ENCODE measurements at places on chromosomes 1 and 21.
A peak's percentile ranks its signal among the peaks of the same experiment; 100 is the strongest.

DNA sequence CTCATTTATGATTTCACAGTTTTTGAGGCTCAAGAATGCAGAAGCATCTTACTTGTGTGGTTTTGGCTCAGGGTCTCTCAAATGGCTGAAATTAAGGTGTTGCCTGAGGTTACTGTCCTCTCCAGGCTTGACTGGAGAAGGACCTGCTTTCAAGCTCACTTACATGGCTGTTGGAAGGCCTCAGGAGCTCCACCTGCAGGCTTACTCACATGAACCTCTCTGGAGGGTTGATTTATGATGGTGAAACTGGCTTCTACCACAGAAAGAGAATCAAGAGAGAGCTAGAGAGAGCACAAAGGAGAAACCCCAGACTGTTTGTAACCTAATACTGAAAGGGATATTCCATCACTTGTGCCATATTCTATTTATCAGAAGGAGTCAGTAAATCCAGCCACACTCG, 6.2 kb upstream of the KCNK2 start:
- DNase-seq, result no peak

- DNase-seq, result peak; percentile 26
Observed at GRCh38 chr1:26336477-26337205, 17.3 kb downstream of the CRYBG2 start.

- no peak for DNase-seq
Observed at GRCh38 chr1:226553924-226554282, 5.3 kb downstream of the STUM start.

DNA sequence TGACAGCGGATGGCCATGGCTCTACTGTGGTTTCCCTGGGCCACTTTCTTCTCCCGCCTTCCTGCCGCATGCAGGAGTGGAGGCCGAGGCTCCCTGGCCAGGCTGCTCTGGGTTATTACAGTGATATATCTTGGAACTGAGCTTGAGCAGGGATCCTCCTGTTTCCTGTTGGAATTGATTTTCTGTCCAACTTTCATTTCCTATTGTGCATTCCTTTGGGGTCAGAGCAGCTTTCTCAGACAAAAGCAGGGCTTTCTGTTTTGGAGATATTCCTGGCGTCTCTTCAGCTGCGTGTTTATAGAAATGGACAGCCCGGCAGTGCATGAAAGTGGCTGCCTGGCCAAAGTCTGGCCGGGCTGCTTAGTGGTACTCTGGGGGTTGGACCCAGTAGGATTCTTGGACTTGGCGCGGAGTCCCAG, 146.4 kb downstream of the KIF26B start:
- no peak for DNase-seq

DNA sequence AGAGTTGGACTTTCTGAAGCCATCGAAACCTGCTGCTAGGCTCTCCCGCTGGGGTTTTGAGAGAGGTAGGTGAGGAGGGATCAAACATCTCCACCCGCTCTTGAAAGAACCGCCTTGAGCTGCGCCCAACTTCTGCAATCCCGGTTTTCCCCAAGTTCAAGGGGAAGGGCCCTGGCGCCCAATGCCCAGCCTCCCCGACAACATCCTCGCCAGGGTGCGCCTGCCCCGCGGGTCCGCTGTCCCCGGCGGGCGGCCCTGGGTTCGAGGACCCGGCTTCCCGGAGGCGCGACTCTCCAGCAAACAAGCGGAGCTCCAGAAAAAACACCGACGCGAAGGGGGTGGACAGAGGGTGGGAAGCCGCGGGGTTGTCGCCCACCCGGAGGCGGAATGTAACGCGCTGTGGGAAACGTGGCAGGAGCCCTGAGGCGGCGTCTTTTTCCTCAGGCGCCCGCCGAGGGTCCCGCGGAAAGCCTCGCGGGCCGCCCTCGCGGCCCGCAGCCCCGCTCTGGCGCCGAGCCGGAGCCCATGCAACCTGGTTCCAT, 607 bp downstream of the BTG3 start:
- no peak for DNase-seq
